ENCODE measurements at places on chromosomes 2 and 18. TPM values are rescaled to one million over a fixed set of nuclear protein-coding genes. Genes with fewer than 3 reads are reported as not detected.

SMAD2 gene
- total RNA-seq, result 132 TPM

RAMP1 gene
- total RNA-seq, result 6.3 TPM

LDLRAD4 gene
- 80.0 TPM for total RNA-seq

VPS4B gene
- total RNA-seq, result 40.5 TPM

IGFBP5 gene
- total RNA-seq, result 6.6 TPM

CCDC178 gene
- 0.24 TPM for total RNA-seq

ABCB11 gene
- total RNA-seq, result 0.05 TPM

ATOH8 gene
- total RNA-seq, result 2.0 TPM

KIF5C gene
- total RNA-seq, result 0.19 TPM

PSTPIP2 gene
- 6.1 TPM for total RNA-seq

PCARE gene
- 0.09 TPM for total RNA-seq

PSMA8 gene
- 0.66 TPM for total RNA-seq

PSMG2 gene
- 97.4 TPM for total RNA-seq

L3MBTL4 gene
- 4.3 TPM for total RNA-seq

CLEC4F gene
- 0.09 TPM for total RNA-seq

HSPD1 gene
- total RNA-seq, result 246 TPM

TDRD15 gene
- total RNA-seq, result 0.05 TPM

OTOS gene
- 0.38 TPM for total RNA-seq

CERS6 gene
- 26.9 TPM for total RNA-seq

RTKN gene
- total RNA-seq, result 9.5 TPM

SERPINB11 gene
- total RNA-seq, result not detected

RPRM gene
- total RNA-seq, result 0.38 TPM

RSAD2 gene
- 26.3 TPM for total RNA-seq

SMYD1 gene
- total RNA-seq, result 0.42 TPM

BMP10 gene
- total RNA-seq, result 0.14 TPM

DSG4 gene
- under 0.01 TPM for total RNA-seq

ZNF521 gene
- total RNA-seq, result 9.2 TPM

GRP gene
- total RNA-seq, result not detected

MYO1B gene
- 26.5 TPM for total RNA-seq

CTNNA2 gene
- 0.19 TPM for total RNA-seq

RNF144A gene
- total RNA-seq, result 8.9 TPM

IL36B gene
- not detected for total RNA-seq

SLC25A12 gene
- 21.3 TPM for total RNA-seq

CHST9 gene
- 0.24 TPM for total RNA-seq

HMSD gene
- 2.7 TPM for total RNA-seq

EGR4 gene
- total RNA-seq, result 0.05 TPM

TRIM43B gene
- total RNA-seq, result 0.90 TPM

FAM228A gene
- 0.66 TPM for total RNA-seq

DPP10 gene
- 0.14 TPM for total RNA-seq

C2orf78 gene
- not detected for total RNA-seq

ZSWIM2 gene
- not detected for total RNA-seq

GALNT13 gene
- 0.28 TPM for total RNA-seq

AKAIN1 gene
- total RNA-seq, result 0.14 TPM

C2orf72 gene
- 0.05 TPM for total RNA-seq

SERPINB10 gene
- total RNA-seq, result 1.7 TPM

FBXO41 gene
- total RNA-seq, result 2.8 TPM

CFAP65 gene
- total RNA-seq, result 0.05 TPM

SPDYA gene
- total RNA-seq, result 0.47 TPM

HDAC4 gene
- total RNA-seq, result 17.9 TPM

BMPR2 gene
- 7.5 TPM for total RNA-seq

TUBA3E gene
- 0.05 TPM for total RNA-seq

FOXD4L1 gene
- 0.24 TPM for total RNA-seq

CDK5R2 gene
- total RNA-seq, result not detected

C2orf80 gene
- not detected for total RNA-seq

All from thymus (tissue), 14 donors.